ENCODE measurements at places on chromosomes 3 and 15.

- DNase-seq = no peak
These were observed 805.5 kb downstream of the IGSF11 start for GRCh38 chr3:118229196-118229595.

GRCh38 chr3:158703566-158703965 is 28.7 kb downstream of the RARRES1 start:
- DNase-seq = no peak

DNA sequence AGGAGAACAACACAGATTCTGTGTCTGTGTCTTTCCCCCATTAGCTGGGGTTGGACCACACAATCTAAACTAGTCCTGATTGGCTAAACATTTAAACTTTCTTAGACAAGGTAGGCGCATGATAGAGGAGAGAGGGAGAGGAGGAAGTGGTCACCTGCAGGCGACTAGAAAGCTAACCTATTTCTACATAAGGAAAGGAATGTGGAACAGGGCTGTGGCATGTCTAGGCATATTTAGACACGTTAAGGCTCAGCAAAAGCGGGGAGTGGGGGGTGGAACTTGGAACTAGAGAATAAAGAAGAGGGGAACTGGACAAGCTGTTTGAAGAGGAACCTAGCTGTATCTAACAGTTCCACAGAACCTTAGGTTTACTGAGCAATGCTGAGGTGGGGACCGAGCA is 12.8 kb downstream of the LRRC28 start:
- DNase-seq = no peak

GRCh38 chr3:188624384-188624783 is 470.4 kb downstream of the LPP start:
- no peak for DNase-seq

GRCh38 chr3:25421747-25422146 is 6.3 kb upstream of the RARB start:
- DNase-seq = no peak

DNA sequence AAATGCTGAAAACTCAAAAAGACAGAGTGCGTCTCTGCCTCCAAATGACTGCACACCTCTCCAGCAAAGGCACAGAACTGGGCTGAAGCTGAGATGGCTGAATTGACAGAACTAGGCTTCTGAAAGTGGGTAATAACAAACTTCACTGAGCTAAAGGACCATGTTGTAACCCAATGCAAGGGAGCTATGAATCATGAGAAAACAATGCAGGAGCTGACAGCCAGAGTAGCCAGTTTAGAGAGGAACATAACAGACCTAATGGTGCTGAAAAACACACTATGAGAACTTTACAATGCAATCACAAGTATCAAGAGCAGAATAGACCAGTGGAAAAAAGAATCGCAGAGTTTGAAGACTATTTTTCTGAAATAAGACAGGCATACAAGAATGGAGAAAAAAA is 10.1 kb upstream of the AVEN start:
- no peak for DNase-seq

- no peak for DNase-seq
These were observed 38.8 kb downstream of the IL16 start for GRCh38 chr15:81235276-81236123.

DNA sequence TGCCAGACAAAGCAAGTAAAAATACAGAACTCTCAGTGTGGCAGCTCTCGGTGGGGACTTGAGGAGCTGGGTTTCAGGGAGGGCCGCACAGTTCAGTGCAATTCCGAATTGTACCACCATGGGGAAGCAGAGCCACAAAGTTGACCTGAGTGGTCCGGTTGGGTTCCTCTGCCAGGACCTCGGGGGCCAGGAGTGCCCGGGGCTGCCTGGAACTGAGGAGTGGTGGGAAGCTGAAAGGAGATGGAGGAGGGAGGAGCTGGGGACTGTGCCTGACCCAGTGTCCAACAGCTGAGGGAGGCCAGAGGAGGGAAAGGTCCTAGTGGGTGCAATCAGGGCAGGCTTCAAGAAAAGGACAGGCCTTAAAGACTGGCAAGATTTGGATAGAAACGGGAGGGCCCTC is 32.2 kb upstream of the TRH start:
- DNase-seq = no peak

GRCh38 chr3:33717616-33717865 is 513 bp downstream of the CLASP2 start:
- DNase-seq = peak; percentile 46

- no peak for DNase-seq
These were observed 109.0 kb downstream of the ADAMTS9 start for GRCh38 chr3:64578797-64579196.

DNA sequence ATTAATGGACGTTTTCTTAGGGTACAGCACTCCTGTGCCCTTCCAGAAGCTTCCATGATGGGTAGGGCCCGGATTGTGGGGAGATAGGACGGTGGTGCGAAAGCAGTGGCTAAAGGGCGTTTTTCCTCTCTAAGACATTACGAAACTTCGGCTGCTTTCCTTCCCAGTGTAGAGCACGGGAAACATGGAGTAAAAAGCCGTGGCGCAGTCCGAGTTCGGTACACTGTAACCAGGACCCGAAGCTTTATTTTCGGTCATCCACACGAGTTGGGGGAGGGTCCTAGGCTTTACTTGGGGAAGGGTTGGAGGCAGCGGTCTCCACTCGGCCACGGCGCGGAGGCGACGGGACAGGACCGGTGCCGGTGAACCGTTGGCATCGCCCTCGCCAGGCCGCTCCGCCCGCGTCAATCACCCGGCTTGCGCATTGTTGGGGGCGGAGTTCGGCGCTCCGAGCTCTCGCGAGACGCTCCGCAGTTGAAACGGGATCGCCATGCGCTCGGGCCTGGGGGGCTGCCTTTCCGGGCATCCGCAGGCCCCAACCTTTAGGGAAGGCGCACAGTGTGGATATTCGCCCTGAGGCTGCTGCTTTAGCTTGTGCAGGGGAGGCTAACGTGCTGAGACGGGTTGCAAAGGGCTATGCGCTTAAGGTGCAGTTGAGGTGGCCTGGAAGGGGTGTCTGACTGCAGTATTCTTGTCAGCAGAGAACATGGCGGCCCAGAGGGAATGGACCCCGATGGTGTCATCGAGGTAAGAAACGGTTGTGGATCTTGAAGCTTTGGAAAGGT is 546 bp downstream of the EIF4A2 start:
- peak; percentile 75 for DNase-seq

DNA sequence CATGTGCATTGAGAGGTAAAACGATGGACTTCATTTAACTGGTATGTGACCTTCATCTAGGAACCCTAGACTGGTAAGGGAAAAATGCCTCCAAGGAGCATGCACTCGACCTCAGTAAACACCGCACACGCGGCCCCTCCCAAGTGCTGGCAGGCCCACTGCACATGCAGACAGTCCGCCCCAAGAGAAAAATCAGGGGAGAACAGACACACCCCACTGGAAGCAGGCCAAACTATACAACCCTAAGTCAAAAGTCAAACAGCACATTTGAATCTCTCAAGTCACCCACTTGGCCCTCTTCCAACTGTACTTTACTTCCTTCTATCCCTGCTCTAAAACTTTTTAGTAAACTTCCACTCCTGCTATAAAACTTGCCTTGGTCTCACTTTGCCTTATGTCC is 250.1 kb upstream of the HES1 start:
- no peak for DNase-seq

- DNase-seq = no peak
These were observed 7.0 kb downstream of the SMAD3 start for GRCh38 chr15:67072442-67072841.

GRCh38 chr15:87747087-87747486 is 509.5 kb downstream of the NTRK3 start:
- DNase-seq = no peak

- DNase-seq = no peak
These were observed 368.1 kb downstream of the ULK4 start for GRCh38 chr3:41593774-41594173.

DNA sequence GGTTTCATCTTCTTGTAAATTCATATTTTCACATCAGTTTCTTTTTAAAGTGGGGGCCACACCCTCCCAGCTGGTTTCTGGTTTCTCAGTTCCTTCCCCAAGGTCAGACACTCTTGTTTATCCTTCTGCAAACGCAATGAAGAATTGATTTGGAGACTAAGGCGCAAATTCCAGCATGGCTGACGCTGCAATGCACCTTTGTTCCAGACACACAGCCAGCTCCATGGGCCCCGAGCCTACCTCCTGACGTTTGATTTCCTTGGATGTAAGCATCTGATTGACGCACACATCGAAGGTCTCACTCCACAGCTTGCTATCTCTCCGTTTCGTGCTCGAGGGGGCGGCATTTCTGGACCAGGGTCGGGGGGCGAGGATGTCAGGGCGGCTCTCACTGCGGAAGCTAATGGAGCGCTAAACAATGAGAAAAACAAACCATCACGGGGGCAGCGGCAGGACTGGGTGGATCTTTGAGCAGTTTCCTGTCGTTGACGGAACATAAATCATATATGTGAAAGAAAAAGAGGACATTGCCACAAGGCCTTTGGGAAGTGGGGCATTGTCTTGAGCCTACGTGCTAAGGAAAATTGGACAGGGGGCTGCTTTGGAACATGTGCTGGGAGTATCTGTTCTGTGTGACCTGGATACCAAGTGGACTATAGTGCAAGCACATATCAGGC is 46.9 kb downstream of the ARHGEF3 start:
- DNase-seq = peak; percentile 26

- no peak for DNase-seq
These were observed 398.4 kb upstream of the NR2F2 start for GRCh38 chr15:95932141-95932540.

- no peak for DNase-seq
These were observed 92.4 kb upstream of the LRRFIP2 start for GRCh38 chr3:37266809-37267208.

DNA sequence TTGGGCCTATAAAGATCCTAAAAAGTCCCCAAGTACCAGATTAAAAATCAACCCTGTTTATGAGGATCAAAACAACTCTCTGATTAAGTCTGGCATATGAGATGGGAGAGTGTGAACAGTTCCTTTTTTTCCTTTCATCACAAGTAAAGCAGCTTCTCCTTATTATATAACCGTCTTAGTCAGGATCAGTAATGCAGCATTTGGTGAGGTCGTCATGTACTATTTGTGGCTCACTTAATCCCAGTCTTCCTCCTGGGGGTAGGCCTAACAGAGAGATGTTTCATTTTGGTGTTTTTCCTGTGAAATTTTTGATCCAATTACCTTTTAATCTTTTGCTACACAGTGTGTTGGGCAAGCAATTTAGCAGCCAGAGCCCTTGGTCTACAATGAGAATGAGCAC is 333.1 kb upstream of the KCNMB2 start:
- DNase-seq = no peak

DNA sequence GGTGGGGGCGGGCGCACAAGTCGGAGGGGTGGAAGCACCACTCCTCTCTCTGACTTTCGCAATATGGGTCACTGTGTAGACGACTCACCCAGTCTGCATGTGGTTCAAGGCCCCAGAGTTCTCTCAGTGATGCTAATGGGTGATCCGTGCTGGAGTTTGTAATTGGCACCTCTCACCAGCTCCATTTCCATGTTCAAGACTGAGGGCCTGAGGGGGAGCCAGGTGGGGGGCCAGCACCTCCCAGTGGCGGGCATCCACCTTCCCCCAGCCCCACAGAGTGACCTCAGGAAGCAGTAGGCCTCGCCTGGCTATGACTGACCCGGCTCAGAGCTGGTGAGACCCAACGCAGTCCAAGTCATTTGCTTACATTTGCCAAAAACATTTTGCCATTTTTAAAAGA is 230.0 kb upstream of the ST8SIA2 start:
- DNase-seq = no peak
